Transverse colon (tissue), 4 donors: ENCODE measurements at places on chromosomes 7 and 10. TPM values are rescaled to one million over a fixed set of nuclear protein-coding genes. Genes with fewer than 3 reads are reported as not detected.
A peak's percentile ranks its signal among the peaks of the same experiment; 100 is the strongest.

- no peak for DNase-seq
Measured at GRCh38 chr7:120417244-120417979, 144.4 kb downstream of the KCND2 start.

Gene JCAD
- 19.5 TPM for total RNA-seq

- DNase-seq, result no peak
Measured at GRCh38 chr10:78214955-78215354, 181.3 kb downstream of the RPS24 start.

DNA sequence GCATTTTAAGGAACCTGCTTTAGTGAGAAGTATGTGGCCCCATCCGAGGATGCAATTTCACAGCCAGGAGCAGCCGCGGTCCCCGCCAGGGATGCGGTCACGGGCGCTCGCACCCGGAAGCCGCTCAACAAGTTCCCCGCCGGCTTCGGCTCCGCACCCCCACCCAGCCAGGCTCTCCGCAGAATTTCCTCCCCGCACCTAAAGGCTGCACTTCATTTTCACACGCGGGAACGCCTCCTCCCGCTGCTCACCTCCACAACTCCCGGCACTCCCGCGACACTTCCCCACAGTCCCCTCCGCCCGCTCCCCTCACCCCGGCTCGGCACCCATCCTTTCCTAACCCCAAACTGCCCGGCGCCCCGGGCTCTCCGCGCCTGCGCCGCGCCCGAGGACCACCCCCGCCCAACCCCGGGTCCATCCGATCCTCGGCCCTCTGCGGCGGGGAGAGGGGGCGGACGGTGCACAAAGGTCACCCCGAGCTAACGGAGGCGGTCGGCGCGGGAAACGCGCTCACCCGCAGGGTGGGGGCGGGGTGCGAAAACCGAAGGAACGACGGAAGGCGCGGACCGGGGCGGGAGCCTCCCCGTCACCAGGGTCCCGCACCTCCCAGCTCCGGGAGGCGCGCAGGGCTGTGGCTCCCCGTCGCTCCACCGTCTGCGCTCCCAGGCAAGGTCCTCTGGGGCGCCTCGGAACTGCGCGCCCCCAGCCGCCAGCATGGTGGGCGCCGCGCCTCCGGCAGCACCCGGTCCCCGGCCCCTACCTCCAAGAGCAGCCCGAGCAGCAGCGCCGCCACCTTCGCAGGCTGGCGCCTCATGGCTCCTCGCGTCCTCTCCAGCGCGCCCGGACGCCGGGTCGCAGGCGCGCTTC is 558 bp downstream of the VOPP1 start:
- DNase-seq, result peak; percentile 78

- no peak for DNase-seq
Measured at GRCh38 chr7:24444666-24445440, 128.4 kb upstream of the PALS2 start.

DNA sequence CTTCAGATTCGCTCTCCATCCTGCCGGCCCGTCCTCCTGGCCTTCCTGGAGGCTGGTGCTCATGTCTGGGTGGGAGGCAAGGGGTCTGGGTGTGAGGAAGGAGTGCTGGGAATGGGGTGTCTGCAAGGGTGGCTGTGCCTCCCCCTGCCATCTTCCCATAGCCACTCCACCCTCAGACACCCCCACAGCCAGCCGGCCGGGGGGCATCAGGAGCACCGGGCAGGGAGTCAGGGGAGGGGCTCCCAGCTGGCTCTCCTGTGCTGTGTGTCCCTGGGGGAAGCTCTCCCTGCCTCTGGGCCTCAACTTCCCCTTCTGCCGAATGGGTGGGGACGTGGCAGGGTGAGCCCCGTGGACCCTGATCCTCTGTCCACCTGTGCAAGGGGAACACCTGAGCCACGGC is 18.6 kb downstream of the MICALL2 start:
- DNase-seq, result no peak

Gene DOCK4
- 17.5 TPM for total RNA-seq
